ENCODE measurements at places on chromosomes 7 and 10.
A peak's percentile ranks its signal among the peaks of the same experiment; 100 is the strongest.

- no peak for DNase-seq
These were observed 67.6 kb upstream of the ADAM12 start for GRCh38 chr10:126455766-126456405.

DNA sequence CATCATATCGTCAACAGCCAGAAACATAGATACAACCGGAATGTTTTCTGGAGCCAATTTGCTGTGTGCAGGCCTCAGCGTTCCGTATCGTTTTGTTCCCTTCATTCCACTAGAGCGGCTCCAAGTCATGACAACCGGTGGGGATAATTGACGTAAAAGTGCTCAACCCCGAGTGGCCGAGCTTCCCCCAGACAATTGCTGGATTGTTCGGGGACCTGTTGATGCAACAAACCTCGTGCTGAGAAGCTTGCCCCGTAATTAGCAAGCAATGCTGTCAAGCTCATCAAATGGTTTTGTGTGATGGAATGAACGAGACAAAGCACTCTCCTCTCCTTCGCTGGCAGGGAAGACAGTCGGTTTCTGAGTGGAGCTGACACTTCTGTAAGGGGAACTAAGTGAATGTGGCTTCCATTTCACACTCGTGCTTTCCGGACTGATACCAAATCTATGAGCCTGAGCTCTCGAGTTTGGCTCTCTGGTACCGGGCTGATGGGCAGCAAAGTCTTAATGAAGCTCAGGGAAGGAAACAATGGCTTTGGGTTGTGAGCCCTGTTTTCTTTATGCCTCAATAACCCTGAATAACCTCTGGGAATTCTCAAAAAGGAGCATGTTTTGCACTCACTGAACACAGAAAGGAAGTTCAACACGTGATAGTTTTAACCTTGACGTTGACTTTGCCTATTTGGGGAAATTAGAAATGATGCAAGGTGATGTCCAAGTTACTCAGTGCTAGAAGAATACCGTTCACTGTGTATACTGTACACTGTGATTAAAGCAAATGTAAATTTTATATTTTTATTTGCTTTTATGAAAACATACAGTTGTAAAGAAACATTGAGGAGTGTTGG is 220.5 kb downstream of the BAMBI start:
- DNase-seq = no peak

DNA sequence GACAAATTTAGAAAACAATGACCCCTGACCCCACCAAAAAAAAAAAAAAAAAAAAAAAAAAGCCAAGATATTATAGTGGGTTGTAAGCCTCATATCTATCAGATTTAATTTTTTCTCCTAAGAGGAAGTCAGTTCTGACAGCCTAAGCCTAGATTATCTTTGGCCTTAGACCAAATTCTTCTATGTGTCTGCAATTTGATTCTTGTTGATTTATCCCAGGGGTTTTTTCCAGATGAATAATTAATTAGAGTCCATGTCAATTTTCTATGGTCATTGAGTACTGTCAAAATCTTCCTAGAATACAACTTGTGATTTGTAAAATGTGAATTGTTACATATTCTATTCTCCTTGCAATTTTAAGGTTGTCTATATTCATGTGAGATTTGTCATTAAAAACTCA is 151.6 kb upstream of the CACNA2D1 start:
- no peak for DNase-seq

DNA sequence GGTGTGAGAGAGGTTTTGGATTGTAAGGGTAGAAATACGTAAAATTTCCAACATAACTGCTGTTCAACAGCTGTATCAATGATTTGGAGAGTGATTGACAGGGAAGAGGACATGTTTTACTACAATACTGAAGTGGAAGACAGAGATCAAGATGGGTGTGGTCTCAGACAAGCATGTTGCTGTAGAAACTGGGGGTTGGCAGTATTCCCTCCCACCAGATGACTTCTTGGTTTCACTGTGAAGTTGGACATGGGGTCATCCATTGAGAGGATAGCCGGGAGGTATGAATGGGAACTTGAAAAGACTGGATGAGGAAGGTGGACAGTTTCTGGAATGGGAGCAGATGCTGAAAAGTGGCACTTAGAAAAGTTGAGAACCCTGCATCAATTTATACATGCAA is 95.3 kb upstream of the HDAC9 start:
- DNase-seq = no peak

- DNase-seq = no peak
These were observed 12.4 kb upstream of the SAMD8 start for GRCh38 chr10:75098902-75099673.

DNA sequence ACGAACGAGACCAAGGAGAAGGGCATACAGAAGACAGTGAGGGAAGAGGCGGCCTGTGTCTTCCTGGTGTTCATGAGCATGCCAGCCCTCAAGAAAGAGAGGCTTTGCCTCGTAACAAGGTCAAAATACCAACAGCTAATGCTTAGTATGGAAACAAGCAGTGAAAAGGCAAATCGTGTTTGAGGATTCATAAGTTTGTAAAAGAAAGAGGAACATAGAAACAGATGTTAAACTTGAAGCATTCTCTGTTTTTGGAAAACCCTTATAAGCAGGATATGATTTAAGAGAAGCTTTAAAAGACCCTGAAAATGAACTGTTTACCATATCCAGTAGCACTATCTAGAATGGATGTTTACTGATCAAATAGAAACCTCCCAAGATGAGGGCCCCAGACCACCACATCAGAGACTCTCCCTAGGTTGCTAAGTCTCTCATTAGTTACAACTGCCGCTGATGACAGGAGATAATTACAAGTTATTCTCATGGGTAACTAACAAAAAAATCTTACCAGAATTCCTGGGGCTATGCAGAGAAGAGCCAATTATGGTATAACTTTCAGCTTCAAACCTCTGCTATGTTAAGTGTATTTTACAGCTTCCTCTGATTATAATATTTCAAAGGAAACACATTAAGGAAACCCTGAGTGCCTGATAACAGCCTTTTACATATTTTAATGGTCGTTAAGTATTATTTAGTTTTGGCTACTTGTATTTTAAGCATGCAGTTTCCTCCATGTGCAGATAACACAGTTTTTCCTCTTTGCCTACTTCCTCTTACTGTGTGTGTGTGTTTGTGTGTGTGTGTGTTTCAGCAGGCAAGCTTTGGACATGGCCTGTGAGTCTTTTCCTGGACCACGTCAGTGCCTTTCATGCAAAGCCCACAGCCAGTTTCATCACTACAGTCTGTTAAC is 17.9 kb downstream of the JCAD start:
- DNase-seq = no peak

DNA sequence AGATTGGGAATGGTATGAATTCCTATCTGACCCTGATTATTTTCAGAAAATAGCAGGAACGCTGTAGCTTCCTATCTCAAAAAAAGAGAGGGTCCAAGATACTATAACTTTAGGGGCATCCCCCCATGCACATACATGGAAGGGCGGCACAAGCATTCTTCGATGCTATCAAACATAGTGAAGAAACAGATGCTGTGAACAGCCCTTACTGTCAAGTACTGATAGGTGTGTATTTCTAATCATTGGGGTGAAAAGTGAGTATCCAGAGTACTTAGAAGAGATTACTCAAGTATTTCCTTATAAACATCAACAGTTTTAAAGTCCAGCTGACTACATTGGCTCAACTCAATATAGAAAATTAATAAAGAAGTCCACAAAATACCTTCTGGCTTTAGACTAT is 17.0 kb upstream of the NUP42 start:
- DNase-seq = no peak

- DNase-seq = peak; percentile 82
These were observed 505 bp downstream of the HNRNPA2B1 start for GRCh38 chr7:26200038-26200443.

GRCh38 chr10:52351914-52352330 is 37.8 kb downstream of the DKK1 start:
- DNase-seq = no peak

DNA sequence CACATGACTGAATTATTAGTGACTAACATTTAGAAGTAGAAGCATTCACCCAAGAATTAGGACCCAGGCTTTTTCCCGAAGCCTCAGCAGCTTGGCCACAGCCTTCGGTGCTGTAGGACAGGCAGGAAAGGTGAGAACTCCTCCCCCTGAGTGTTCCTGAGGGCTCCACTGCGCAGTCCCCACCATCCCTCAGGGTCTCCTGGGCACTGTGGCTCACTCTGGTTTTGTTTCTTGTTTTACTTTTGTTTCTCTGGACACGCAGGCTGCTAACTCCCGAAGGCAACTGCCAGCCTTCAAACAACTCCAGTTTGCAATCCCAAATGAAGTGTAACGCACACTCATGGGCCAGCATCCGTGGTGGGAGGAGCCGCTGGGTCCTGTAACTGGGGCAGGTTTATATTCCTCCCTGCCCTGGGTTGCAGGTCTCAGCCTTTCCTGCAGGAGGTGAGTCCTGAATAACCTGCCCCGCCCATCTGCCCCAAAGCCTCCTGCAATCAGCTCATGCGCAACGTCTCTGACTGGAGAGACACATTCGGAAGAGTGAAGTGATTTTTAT is 492.9 kb downstream of the PTPRN2 start:
- DNase-seq = no peak

- no peak for DNase-seq
These were observed 95.8 kb downstream of the SEC61G start for GRCh38 chr7:54663186-54663585.

GRCh38 chr10:84427903-84428650 is 99.7 kb downstream of the CCSER2 start:
- no peak for DNase-seq

DNA sequence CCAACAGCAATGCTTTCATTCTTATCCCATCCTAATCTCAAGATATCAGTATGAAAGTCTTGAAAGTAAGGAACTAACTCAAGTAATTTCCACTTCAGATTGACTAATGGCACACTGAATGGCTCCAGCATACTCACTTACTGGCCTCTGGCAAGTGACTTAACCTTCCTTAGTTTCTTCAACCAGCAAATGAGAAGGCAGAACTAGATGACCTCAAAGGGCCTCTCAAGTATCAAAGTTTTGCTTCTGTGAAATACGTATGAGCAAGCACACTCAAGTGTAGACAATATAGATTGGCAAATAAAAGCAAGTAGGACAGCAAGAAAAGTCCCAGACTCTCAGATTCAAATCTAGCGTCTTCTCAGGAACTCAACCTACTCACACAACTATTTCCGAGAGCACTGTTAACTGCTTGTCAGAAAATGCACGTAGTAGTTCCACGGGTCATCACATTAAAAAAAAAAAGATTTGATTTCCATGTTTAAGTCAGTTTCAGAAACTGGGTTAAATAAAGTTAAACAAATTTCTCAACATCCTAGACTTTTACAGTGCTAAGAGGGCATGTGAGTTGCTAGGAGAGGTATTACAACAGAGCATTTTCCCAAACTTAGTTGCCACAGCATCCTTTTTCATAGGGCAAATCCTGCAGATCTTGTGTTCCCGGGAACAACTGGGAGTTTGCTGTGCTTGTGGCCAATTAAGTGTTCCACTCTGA is 276.9 kb upstream of the KLF14 start:
- no peak for DNase-seq

- no peak for DNase-seq
These were observed 182.2 kb upstream of the AOAH start for GRCh38 chr7:36906448-36906847.

GRCh38 chr7:106022193-106022821 is 59.2 kb downstream of the CDHR3 start:
- DNase-seq = peak; percentile 79

DNA sequence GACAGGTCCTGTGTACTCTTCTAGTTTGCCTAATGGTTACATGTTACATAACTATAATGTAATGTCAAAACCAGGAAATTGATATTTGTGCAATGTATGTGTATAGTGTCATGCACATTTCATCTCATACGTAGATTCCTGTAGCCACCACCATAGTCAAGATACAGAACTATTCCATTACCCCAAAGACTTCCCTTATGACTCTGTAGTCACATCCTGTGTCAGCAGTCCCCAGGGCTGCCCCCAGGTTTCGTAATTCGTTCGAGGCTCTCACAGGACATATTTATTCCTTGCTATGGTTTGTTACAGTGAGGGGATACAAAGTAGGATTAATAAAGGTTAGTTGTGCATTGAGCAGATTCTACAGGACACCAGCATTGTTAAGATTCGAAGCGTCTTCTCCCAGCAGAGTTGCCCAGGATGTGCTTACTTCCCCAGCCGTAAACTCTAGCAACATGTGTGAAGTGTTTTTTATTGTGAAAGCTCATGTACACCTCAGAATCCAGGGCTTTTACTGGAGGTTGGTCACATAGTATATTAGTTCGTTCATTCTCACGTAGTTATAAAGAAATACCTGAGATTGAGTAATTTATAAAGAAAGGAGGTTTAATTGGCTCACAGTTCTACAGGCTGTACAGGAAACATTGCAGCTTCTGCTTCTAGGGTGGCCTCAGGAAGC is 18.6 kb downstream of the RABGEF1 start:
- DNase-seq = no peak

All from NCI-H526 (cell line).